ENCODE measurements at places on chromosomes 12 and 14. TPM values are rescaled to one million over a fixed set of nuclear protein-coding genes. Genes with fewer than 3 reads are reported as not detected.

KRT6C gene
- total RNA-seq, result not detected

STON2 gene
- 25.1 TPM for total RNA-seq

GLIPR1L1 gene
- not detected for total RNA-seq

VDR gene
- total RNA-seq, result 9.6 TPM

CD69 gene
- 5.0 TPM for total RNA-seq

DLGAP5 gene
- 0.10 TPM for total RNA-seq

INF2 gene
- 70.5 TPM for total RNA-seq

PIP4K2C gene
- 27.4 TPM for total RNA-seq

SYCP3 gene
- not detected for total RNA-seq

ASPG gene
- 1.3 TPM for total RNA-seq

ABHD4 gene
- total RNA-seq, result 36.7 TPM

JPH4 gene
- 4.3 TPM for total RNA-seq

MDGA2 gene
- total RNA-seq, result 0.52 TPM

KRT3 gene
- total RNA-seq, result not detected

MIP gene
- not detected for total RNA-seq

KLRK1 gene
- 1.4 TPM for total RNA-seq

TMEM121 gene
- total RNA-seq, result 1.9 TPM

IL23A gene
- total RNA-seq, result not detected

PROX2 gene
- total RNA-seq, result not detected

GLS2 gene
- total RNA-seq, result 0.69 TPM

SERPINA9 gene
- not detected for total RNA-seq

KRT77 gene
- total RNA-seq, result not detected

MYO1A gene
- 1.0 TPM for total RNA-seq

GAS2L3 gene
- 6.9 TPM for total RNA-seq

TMEM30B gene
- total RNA-seq, result 50.2 TPM

RFLNA gene
- 0.97 TPM for total RNA-seq

LMO3 gene
- 80.4 TPM for total RNA-seq

CLEC4C gene
- not detected for total RNA-seq

BICD1 gene
- total RNA-seq, result 34.6 TPM

NID2 gene
- total RNA-seq, result 49.8 TPM

ACRBP gene
- 1.3 TPM for total RNA-seq

CD4 gene
- 36.0 TPM for total RNA-seq

ANKS1B gene
- 32.7 TPM for total RNA-seq

CISTR gene
- not detected for total RNA-seq

KRT2 gene
- not detected for total RNA-seq

IRAK3 gene
- 24.3 TPM for total RNA-seq

ACSM4 gene
- not detected for total RNA-seq

TTC6 gene
- total RNA-seq, result not detected

GOLGA3 gene
- 102 TPM for total RNA-seq

EEF1AKMT3 gene
- total RNA-seq, result 7.9 TPM
